ENCODE measurements at places on chromosomes 5 and 9.
A peak's percentile ranks its signal among the peaks of the same experiment; 100 is the strongest.

DNA sequence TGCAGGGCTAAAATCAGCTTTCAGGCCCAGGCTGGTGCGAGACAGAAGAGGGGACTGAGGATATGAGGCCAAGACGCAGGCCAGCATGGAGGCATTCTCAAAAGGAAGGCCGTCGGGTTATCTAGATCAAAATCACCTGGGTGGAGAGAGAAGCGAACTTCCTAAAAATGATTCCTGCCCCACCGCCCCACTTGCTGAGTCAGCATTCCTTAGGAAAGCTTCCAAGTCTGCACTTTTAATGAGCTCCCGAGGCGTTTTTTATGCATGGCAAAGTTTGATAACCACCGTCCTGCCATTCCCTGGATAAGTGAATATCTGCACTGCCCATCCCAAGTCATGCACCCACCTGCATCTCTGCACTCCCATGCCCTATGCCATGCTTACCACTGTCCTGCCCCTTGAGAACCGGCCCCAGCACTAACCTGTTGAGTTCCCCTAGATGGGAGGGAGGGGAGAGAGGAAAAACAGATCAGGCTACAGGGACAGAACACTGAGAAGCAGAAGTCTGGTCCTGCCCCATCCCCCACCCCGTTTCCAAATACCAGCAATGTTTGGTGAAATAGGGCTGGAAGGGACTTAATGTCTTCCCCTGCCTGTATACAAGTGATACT is 1.6 kb upstream of the SPOCK1 start:
- DNase-seq = no peak

- DNase-seq = no peak
Measured at GRCh38 chr5:100797861-100798260, 105.2 kb downstream of the ST8SIA4 start.

DNA sequence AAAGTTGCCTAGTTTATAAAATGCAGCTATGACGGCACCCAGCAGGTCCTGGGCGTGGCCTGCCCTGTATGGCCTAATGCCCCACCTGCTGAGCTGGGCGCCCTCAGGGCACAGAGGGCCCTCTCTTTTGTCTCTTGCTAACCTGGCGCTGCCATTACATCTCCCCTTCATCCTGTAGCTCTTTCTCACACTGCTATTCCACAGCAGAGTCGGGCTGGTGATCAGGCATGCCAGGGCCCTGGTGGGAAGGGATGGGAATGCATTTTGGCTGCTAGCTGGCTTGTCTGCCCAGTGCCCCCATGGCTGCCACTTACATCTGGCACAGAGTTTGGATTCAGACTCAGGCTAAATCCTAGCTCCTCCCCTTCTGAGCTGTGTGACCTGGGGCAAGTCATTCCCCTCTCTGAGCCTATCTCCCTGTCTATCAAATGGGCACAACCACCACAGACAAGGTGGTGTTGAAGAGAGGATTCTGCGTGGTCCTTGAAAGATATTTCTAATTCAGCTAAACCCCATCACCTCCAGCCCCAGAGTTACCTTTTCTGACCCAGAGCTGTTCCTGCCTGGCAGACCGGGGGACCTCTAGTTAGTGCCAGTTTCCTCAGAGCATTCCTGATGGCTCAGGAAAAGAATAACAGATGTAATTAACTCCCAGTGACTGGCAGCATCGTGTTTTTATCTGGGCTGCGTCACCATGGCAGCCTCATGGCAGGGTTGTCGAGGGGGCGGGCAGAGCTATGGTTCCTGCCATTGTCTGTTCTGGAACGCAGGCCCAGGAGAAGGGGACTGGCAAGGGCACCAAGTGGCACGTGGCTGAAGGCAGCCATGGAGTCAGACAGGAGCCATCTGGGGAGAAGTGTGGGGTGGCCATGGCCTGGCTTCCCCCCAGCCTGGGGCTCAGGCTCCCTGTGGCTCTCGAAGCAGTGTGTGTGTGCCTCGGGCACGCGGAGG is 6.3 kb downstream of the PRR7 start:
- peak; percentile 34 for DNase-seq

- DNase-seq = no peak
Measured at GRCh38 chr9:2420543-2420942, 201.0 kb upstream of the VLDLR start.

DNA sequence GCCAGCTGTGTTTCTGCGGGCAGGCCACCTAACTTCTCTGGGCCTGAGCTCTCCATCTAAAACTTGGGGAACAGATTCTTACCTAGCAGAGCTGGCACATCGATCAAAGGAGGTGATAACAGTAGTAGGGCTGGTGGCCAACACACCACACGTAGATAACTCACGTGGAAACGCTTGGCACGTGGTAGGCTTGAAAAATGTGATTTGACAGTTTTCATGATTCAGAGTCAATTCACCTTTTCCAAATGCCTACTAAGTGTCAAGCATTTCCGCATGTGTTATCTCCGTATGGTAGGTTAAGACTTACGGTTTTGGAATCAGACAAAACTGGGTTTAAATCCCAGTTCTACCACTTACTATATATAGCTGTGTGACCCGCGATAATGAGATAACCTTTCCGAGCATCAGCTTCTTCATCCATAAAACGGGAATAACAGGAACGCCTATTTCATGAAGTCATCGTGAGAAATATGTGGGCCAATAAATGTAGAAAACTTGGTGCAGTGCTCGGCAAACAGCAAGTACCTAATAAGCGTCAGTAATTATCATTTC is 25.5 kb downstream of the NDUFA8 start:
- no peak for DNase-seq

DNA sequence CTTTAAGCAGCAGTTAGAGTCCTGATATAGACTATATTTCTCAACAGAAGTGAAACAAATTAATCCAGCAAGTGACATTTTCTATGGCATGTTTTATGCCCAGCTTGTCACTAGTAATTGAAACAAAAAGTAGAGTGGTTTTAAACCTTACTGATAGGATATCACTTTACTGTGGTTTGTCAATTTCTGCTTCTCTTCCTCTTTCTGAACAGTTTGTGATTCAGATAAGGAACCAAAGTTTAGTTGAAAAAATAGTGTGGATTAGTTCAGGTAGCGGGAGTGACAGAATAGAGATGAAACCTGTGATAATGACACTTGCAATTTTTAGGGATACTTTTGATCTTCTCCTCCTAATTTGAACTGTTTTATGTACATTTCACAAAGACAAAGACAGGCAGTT is 485.7 kb upstream of the EDIL3 start:
- no peak for DNase-seq

DNA sequence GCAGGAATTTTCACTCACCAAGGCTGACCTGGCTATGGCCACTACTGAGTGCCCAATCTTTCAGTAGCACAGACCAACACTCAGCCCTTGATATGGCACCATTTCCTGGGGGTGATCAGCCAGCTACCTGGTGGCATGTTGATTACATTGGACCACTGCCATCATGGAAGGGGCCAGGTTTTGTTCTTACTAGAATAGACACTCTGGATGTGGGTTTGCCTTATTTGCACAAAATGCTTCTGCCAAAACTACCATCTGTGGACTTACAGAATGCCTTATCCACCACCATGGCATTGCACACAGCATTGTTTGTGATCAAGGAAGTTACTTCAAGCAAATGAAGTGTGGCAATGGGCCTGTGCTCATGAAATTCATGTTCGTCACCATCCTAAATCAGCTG is 69.7 kb upstream of the SH3GL2 start:
- DNase-seq = no peak

Data from C1 segment of cervical spinal cord (tissue), 14 donors.